ENCODE measurements at places on chromosomes 6 and 20. TPM values are rescaled to one million over a fixed set of nuclear protein-coding genes. Genes with fewer than 3 reads are reported as not detected.
A peak's percentile ranks its signal among the peaks of the same experiment; 100 is the strongest.

DNA sequence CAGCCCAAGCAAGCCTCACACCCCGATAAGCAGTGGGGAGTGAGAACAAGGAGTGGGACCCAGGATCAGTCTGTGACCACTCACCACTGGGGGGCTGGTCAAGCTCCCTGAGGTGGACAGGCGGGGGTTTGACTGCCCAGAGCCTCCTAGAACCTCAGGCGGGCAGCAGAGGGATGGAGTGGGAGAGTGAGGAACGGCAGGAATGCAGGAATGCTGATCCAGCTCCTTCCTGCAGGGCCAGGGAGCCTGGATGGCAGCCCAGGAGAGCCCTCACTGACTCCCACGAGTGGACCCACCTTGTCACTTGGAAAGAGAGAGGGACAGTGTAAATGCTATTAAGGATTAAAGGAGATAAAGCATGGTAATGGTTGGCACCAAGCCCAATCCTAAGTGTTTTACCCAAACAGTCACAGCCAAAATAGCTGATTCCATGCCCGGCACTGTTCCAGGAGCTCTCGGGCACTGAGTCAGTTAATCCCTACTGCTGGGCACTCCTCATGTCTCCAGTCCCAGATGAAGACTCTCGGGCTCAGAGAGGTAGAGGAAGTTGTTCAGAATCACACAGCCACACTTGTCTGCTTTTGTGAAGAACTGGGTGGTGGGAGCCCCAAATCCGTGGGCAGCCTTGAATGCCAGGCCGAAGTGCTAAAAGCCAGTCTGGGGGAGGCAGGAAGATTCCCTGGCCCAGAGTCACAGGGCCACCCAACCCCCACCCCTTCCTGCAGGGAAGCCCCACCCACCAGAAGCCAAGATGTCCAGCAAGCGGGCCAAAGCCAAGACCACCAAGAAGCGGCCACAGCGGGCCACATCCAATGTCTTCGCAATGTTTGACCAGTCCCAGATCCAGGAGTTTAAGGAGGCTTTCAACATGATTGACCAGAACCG is 3.1 kb downstream of the MYL9 start:
- peak; percentile 70 for DNase-seq
- H3K27ac ChIP-seq, result peak overlapping the region; percentile 64
- H3K36me3 ChIP-seq, result peaks cover 36% of the 10 kb centered on the region
- H3K27me3 ChIP-seq, result no peaks in the 10 kb centered on the region
- peak overlapping the region; percentile 65 for H3K4me3 ChIP-seq

- no peak for DNase-seq
- no peak overlapping the region for H3K27ac ChIP-seq
- H3K27me3 ChIP-seq, result no peaks in the 10 kb centered on the region
- H3K4me1 ChIP-seq, result no peaks in the 10 kb centered on the region
- H3K36me3 ChIP-seq, result no peaks in the 10 kb centered on the region
Measured at GRCh38 chr6:129031051-129031599, 148.2 kb downstream of the LAMA2 start.

DNA sequence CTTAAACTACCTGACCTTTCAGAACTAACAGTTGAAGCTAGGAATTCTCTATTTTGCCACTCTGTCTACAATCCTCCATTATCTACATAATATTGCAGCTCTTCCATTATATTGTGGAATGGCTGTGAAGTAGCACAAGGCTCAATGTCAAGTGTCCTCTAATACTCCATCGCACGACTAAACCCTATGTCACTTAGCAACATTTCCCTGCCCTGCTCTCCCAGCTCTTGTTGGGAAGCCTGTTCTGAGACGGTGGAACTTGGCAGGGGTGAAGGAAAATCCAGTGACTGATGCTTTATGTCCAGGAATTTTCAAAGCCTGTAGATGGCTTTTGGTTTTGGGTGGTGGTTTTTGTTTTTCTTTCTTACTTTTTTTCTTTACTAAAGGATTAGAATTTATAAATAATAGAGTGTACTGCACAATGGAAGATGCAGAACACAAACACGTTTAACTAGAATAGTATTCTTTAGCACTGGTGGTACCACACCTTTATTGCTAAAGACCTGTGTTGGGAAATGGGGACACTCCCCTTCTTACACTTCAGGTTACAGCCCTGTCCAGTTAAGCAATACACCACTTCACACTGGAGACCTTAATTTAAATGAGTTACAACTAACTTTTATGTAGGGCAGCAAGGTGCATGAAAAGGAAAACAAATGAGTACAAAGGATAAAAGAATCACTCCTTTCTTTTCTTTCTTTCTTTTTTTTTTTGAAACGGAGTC is 20.7 kb upstream of the AMD1 start:
- H3K4me1 ChIP-seq, result no peaks in the 10 kb centered on the region
- no peak overlapping the region for H3K4me3 ChIP-seq
- H3K36me3 ChIP-seq, result no peaks in the 10 kb centered on the region
- no peak for DNase-seq
- no peaks in the 10 kb centered on the region for H3K27me3 ChIP-seq

KAT14 gene
- 13.5 TPM for total RNA-seq

ATP6V1G2 gene
- total RNA-seq, result 1.6 TPM

HAO1 gene
- not detected for total RNA-seq
